ENCODE measurements at places on chromosomes 2 and 18. TPM values are rescaled to one million over a fixed set of nuclear protein-coding genes. Genes with fewer than 3 reads are reported as not detected.

The TBR1 gene
- total RNA-seq: not detected

The RNMT gene
- total RNA-seq: 26.9 TPM

The SERPINB7 gene
- not detected for total RNA-seq

The LYPD6B gene
- total RNA-seq: 2.2 TPM

The SPHKAP gene
- total RNA-seq: not detected

The ITGA4 gene
- total RNA-seq: 0.36 TPM

All from Panc1 (cell line).